ENCODE measurements at places on chromosomes 13 and 19.

DNA sequence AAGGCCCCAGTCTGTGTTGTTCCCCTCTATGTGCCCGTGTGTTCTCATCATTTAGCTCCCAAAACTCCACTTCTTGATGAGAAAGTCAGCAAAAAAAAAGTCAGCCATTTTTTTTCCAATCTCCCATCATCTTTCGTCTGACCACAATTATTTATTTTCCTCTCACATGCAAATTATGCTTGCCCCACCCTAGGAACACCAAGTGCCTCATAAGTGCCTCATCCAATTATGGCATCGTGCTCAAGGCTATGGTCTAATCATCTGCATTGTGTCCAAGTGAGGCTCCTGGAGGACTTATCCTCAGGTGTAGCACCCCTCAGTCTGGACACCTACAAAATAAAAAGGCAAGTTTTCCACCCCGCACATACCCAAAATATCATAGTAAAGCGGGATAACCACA lies 20.8 kb upstream of the IPO5 start:
- DNase-seq: no peak

- no peak for DNase-seq
Measured at GRCh38 chr13:95039415-95039814, 261.8 kb downstream of the ABCC4 start.

DNA sequence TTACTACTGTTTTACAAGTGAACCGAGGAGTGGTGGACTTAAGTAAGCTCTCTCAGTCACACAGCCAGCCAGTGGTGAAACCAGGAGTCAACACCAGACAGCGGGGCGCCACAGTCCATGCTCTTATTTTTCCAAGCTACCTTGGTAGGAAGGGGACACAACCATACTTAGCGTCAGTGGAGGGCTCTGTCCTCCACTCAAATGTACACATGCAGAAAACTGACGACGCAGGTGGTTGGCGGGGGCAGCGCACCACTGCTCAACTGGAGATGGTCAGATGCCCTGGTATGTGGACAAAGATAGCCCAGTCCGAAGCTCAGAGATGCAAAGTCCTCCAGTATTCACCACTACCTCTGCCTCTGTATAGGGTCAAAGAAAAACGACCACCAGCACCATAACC lies 1.1 kb downstream of the ZNF667 start:
- DNase-seq: no peak

- DNase-seq: no peak
Measured at GRCh38 chr19:6733338-6734095, 3.9 kb downstream of the GPR108 start.

GRCh38 chr19:18397242-18398202 lies at the start of gene LRRC25:
LRRC25 (minus strand) TSS chr19:18397622; CDS start chr19:18396963, 659 bp downstream.
- DNase-seq: peak; percentile 87

DNA sequence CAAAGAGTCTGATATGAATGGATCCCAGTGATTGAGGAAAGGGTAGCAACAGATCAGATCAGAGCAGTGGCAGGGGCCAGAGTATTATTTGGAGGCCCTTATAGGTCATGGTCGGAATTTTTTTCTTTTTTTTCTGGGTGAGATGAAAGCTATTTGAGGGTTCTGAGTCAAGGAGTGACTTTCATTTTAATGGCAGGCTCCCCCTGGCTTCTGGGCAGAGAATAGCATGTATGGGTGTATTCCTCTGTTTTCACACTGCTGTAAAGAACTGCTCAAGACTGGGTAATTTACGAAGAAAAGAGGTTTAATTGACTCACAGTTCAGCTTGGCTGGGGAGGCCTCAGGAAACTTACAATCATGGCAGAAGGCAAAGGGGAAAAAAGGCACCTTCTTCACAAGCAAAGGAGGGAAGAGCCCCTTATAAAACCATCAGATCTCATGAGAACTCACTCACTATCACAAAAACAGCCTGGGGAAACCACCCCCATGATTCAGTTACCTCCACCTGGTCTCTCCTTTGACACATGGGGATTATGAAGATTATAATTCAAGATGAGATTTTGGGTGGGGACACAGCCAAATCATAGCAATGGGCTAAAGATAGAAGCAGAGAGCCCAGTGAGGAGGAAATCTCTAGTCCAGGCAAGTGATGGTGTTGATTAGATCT lies 3.0 kb upstream of the SLC6A16 start:
- DNase-seq: peak; percentile 74

DNA sequence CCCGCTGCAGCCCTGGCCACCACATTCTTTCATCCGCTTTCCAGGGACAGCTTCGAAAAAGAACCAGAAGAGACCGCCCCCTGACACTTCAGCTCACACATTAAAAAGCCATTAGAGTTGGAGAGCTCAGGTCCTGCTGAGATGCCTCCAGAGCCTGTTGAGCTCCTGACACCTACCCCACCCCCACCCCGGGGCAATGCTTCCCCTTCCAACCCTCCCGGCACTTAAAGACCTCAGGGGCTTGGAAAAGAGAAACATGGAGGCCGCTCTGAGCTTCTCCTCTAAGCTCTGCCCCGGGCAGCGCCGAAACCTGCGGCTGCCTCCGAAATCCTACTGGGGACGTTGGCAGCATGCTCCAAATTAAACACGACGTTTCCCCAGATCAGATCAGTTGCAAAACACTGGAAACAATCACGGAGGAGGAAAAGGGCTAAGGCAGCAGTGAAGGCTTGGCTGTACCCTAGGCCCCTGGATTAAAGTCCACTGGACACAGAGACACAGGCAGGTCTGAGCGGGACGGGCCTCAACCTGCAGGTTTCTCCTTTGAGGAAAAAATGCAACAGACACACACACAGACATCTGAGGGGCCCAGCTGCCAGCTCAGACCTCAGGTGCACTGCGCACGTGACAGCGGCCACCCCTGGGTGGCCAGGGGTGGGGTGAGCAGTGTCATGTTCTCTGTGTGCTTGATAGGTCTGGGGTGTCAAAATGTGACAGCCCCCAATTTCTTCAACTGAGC lies 9.6 kb downstream of the SH3GL1 start:
- peak; percentile 37 for DNase-seq

- no peak for DNase-seq
Measured at GRCh38 chr13:37889102-37889501, 19.5 kb upstream of the TRPC4 start.

- no peak for DNase-seq
Measured at GRCh38 chr13:63449550-63449949, 2033.9 kb upstream of the PCDH20 start.

GRCh38 chr13:76683168-76683567 lies 203.0 kb downstream of the KCTD12 start:
- no peak for DNase-seq

DNA sequence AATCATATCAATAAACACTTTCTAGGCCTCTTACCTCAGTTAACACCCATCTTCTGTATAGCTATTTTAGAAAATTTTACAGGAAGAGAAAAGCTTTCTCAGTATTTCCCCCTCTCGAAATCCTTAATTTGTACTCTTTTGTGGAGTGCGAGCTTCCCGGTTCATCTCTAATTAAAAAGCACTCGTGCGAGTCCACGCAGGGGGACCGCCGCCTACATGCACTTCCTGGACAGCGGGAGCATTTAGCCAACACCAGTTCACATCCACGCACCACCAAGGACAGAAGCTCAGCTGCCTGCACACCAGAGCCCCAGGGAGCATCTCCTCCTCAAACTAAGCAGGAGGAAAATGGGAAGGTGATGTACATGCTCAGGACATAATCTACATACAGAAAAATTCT lies 60.0 kb downstream of the RASA3 start:
- DNase-seq: no peak

DNA sequence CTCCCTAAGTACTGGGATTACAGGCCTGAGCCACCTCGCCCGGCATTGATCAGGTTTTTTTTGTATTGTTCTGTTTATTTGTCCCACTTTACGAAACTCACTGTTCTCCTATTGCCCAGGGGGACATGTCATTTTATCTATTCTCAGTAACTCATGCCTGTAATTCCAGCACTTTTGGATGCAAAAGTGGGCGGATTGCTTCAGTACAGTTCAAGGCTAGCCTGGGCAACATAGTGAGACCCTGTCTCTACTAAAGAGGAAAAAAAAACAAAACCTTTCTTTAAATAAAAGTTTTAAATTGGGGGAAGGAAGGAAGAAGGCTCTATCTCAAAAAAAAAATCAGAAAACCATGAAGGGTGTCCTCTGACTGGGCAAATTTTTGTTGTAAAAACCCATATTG lies 2.7 kb upstream of the MPV17L2 start:
- DNase-seq: no peak

DNA sequence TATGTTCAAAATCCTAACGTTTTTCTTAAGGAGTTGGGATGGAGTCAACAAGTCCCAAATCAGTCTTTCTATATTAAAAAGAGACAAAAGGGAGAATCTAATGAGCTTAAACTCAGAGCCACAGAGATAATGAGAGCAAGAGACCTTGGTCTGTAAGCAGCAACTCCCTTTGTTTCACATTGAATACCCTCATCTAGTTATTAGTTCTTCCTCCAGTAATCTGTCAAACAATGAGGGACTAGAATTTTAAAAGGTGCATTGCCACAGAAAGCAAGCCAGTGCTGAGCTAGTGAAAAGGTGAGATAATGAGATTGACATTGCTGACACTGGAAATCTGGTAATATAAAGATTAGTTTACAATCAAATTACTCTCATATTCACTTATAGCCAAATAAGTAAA lies 718.6 kb downstream of the DACH1 start:
- no peak for DNase-seq

DNA sequence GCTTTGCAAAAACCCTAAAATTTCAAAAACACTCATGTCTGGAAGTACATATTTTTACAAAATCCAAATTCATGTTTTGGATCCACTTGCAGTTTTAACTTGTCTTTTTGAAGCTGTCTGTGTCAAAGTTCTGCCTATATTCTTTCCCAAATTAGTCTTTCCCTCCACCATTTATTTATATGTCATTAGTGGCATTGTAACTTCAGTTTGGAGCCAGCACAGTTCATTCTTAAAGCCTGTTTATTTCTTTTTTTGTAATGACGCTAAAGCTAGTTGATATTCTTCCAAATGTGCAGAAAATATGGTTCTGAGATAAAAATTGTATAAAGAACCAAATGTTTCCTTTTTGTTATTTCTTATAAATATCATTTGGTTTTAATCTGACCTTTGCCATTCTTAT lies 2039.3 kb downstream of the OLFM4 start:
- no peak for DNase-seq

- DNase-seq: peak; percentile 61
Measured at GRCh38 chr13:61880578-61881283, 465.1 kb upstream of the PCDH20 start.

GRCh38 chr13:45055902-45056648 lies 64.2 kb upstream of the GTF2F2 start:
- no peak for DNase-seq

- DNase-seq: no peak
Measured at GRCh38 chr13:33205224-33205623, 80.3 kb downstream of the STARD13 start.

DNA sequence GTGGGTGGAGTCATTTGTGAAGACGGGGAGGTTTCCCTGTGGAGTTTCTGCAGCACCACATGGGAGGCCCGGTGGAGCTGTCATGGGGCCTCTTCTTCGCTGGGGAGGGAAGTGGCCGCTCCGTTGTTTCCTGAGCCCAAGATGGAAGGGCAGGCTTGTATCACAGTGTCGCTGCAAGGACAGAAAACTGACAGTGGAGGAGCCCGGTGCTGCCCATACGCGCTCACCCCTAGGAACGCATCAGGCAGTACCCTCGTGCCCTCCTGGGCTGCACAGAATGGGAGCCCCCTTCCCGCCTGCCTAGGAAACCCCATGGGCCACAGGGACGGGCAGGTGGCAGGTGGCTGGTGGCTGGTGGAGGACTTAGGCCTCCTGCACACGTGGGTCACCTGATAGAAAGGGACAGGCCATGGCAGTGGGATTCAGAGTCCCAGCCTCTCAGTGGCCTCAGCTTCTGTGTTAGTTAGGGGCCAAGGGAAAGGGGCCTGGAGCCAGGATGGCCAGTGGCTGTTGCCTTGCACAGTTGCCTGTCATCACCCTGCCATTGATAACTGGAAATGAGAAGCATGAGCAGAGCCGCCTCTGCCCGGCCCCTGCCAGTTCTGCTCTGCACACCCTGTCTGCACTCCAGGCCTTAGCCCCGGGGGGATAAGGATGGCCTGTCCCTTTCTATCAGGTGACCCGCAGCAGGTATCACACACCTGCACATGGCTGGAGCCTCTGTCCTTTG lies 7.6 kb downstream of the COL4A2 start:
- DNase-seq: no peak

DNA sequence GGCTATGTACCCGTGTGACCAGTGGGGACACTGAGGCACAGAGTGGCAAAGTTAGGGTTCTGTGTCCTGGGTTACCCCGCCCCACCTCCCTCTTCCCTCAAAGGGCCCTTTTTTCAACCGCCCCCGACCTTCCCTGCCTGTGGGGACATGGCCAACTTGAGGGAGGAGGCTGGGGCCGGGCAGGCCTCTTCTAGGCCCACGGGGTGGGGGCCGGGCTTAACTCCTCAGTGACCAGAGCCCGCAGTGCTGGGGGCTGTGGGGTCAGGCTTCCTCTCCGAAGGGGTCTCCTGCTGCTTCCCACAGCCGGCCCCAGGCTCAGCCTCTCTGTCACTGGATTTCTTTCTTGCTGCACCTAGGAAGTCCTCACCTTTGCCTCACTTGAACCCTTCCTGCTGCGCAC lies 23.9 kb downstream of the PIAS4 start:
- no peak for DNase-seq

GRCh38 chr13:61247149-61247936 lies 168.3 kb downstream of the PCDH20 start:
- no peak for DNase-seq

- peak; percentile 97 for DNase-seq
Measured at GRCh38 chr19:36489920-36490415, 607 bp upstream of the ZNF566 start.

DNA sequence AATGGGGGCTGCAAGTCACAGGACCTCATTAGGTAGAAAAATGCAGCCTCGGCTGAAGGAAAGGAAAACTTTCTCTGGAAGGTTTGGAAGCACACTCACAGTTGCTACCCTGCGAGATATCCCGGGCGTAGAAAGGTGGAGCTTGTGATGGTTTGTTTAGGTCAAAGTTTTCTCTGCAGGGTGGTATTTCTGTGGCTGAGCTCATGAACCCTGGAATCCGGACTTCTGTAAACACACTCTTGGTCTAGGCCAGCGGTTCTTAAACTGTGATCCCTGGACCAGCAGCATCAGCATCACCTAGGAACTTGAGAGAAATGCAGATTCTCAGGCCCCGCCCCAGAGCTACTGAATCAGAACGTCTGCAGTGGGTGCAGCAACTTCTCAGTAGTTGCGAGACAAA lies 3.3 kb upstream of the SLC15A1 start:
- no peak for DNase-seq

GRCh38 chr19:4186087-4186993 lies 3.9 kb downstream of the ANKRD24 start:
- DNase-seq: peak; percentile 91

DNA sequence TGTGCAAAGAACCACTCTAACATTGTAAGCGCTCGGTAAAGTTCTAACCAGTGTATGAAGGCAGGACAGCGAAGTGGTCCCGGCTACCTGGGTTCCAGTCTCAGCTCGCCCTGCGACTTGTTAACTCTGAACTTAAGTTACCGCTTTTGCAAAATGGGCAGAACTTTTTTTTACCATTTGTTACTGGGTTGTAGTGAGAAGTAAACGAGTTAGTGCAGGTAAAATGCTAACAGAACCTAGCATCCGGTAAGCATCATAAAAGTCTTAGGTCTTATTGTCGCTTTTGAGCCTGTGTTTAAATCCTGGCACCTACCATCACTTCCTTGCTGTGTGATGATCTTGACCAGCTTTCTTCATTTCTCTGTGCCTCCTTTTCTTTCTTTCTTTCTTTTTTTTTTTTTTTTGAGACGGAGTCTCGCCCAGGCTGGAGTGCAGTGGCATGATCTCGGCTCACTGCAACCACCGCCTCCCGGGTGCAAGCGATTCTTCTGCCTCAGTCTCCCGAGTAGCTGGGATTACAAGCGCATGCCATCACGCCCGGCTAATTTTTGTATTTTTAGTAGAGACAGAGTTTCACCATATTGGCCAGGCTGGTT lies 734 bp upstream of the TRMT1 start:
- DNase-seq: peak; percentile 35

All from hematopoietic multipotent progenitor cell treated with erythropoietin and hydrocortisone succinate and interleukin-3 and kit ligand, for 4 days (in vitro differentiated cells).